ENCODE measurements at places on chromosomes 4 and X.

DNA sequence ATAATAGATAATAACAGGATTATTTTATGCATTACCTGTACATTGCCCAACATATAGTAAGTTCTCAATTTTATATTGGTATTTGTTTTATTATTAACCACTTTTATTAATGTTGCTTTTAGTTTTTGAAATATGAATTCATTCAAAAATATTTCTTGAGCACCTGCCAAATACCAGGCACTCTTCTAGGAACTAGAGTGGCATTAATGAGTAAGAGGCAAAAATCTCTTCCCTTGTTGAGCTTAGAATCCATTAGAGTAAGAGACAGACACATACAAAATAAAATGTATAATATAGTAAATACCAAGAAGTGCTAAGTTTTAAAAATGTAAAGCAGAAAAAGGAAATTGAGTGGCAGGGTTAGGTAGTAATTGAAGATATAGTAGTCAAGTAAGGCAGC, 45.8 kb downstream of the TET2 start:
- no peak for DNase-seq

DNA sequence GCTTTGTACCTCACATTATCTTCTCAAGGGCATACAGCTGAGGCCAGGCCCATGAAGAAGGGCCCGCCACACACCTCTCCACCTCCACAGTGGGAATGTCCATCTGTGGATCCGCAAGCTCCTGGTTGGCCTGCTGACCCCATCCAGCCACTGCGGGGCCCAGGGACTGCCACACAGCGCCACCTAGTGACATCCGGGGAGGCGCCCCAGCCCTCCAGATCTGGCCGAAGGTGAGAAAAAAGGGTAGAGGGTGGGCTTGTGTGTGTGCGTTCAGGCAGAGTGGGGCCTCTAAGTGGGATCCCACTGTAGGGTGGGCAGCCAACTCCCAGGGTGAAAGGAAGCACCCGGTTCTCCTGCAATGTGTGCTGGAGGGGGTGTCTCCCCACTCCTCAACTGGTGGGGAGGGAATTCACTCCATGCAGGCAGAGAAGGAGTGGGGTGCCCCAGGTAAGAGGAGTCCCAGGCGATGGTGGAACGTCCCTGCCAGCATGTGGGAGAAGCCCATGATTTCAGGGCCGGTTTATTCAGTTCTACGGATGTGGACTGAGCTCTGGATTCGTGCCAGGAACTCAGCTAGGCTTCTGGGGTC, 117.3 kb downstream of the ENPP6 start:
- no peak for DNase-seq

DNA sequence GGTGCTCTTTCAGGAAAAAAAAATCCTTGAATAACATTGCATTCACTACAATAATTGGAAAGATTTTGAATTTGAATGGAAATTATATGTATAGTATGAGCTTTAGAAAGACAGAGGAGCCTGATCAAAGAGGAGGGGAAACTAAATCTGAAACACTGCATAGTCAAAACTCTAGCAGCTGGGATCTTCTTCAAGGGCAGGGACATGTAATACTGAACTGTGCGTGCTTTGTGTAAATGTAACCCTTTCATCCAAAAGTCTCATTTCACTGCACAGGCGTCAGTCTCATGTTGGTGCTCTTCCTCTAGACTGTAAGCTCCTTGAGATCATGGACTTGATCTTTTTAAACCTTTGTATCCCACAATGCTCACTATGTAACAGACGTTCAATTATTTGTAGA, 212.0 kb upstream of the JADE1 start:
- no peak for DNase-seq

- no peak for DNase-seq
These were observed 2.6 kb upstream of the CPZ start for GRCh38 chr4:8589823-8590545.

GRCh38 chr4:54402880-54403480, 173.9 kb downstream of the PDGFRA start:
- no peak for DNase-seq

DNA sequence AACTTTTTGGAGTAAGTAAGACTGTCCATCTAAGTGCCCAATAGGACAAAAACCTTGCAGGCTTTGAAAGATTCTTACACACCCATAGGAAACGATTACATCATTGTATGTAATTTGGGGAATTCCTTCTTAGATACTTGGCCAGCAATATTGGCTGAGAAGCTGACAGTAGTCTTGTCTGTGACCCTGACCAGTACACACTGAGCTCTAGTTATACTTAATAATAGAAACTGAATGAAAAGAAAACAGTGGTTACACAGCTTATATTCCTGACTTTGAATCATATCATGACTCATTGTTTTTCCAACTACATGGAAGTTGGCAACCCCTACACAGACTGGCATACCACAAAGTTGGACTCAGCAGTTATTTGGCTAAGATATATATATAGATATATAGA, 7.1 kb upstream of the TLR2 start:
- DNase-seq = no peak

GRCh38 chrX:66051980-66052379, 12.1 kb upstream of the VSIG4 start:
- no peak for DNase-seq

DNA sequence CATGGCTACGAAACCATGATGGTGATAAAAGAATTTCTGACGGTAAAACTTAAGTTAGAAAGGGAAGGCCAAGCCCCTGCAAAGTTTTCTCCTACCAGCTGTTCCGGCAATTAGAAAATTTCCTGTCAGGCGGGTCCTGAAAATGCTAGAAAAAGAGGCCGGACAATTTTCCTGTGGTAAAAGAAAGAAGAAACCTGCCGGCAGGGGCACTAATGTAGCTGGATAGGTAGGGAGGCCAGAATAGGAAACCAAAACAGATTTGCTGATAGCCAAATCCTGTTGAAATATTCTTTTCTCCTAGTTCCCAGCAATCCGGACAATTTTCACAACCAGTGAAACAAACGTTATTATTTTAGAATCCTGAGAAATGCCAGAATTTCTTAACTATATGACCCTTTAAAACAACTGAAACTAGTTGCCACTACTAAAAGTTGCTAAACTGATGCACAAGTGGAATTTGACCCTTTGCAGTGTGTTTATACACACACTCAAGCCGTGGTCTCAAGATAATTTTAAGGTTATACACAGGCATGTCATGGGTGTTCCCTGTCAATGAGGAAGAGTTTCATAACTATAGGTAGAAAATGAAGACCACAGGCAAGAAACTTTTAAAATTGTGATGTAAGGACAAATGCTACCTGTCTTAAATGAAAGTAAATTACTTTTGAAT, 47.7 kb downstream of the RPS6KA3 start:
- no peak for DNase-seq

GRCh38 chrX:103464072-103464773, 55.1 kb downstream of the RAB40A start:
- DNase-seq = peak; percentile 44

DNA sequence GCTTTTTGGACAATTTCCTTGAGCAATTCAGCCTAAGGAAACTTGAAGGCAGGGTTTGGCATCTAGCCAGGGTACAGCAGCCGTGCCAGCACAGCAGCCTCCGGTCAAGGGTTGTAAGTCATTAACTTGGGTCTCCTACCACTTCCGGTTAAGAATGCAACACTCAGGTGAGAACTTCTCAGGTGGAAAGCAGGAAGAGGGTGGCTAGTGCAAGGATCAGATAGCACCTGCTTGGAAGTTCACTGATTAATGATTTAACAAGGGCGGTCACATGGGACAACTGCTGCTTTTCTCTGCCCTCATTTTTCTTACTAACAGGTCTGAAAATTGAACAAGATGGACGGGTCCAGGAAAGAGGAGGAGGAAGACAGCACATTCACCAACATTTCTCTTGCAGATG, 30.1 kb upstream of the SCOC start:
- DNase-seq = no peak

GRCh38 chr4:77169481-77169880, 12.5 kb downstream of the CCNG2 start:
- DNase-seq = no peak

DNA sequence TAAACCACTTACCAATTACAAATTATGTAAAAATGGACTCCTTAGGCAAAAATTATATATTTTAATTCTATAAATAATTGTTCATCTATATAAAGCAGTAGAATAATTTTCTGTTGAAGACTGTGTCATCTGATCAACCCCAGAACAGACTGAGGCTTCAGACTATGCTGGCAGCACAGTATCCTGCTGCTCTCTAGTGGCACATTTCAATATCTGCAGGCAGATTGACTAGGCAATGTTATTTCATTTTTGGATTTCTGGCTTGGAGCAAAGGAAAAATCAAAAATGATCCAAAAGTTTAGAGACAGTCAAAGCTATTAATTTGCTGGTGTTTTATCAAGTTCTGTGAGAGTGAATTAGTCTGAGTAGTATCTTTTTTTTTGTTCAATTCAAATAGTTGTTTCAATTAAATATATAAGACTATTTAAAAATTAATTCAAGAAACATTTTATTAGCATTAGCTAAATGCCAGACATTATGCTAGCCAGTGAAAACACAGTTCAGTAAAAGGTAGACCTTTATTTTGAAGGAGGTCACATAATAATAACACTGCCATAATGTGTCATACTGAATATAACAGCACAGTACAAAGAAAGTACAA, 21.3 kb upstream of the SULT1E1 start:
- DNase-seq = peak; percentile 34

- no peak for DNase-seq
These were observed 58.5 kb upstream of the ARSJ start for GRCh38 chr4:114037988-114038387.

GRCh38 chrX:74422576-74423288, 1.4 kb downstream of the SLC16A2 start:
- DNase-seq = no peak
